CD8-positive, alpha-beta memory T cell (primary cell): ENCODE measurements at places on chromosomes 12 and 14. TPM values are rescaled to one million over a fixed set of nuclear protein-coding genes. Genes with fewer than 3 reads are reported as not detected.

Gene CDC42BPB
- 2.9 TPM for total RNA-seq

Gene CLEC1B
- total RNA-seq, result not detected

Gene KRT2
- not detected for total RNA-seq

Gene SDSL
- total RNA-seq, result 0.24 TPM

Gene PTGER2
- total RNA-seq, result 34.4 TPM

Gene METTL3
- total RNA-seq, result 54.1 TPM

Gene PFKM
- 40.2 TPM for total RNA-seq

- H3K4me3 ChIP-seq, result no peak overlapping the region
- no peak for DNase-seq
- H3K27me3 ChIP-seq, result no peaks in the 10 kb centered on the region
- H3K27ac ChIP-seq, result no peak overlapping the region
Observed at GRCh38 chr12:43812926-43813325, 6.8 kb upstream of the TWF1 start.

GRCh38 chr12:128795530-128796361 is 28.0 kb downstream of the SLC15A4 start:
- no peak for DNase-seq
- peak overlapping the region; percentile 34 for H3K4me3 ChIP-seq
- peaks cover 60% of the 10 kb centered on the region for H3K4me1 ChIP-seq
- H3K27me3 ChIP-seq, result no peaks in the 10 kb centered on the region

GRCh38 chr14:68283378-68284123 is 464.0 kb downstream of the RAD51B start:
- peaks cover 68% of the 10 kb centered on the region for H3K4me1 ChIP-seq
- no peaks in the 10 kb centered on the region for H3K27me3 ChIP-seq
- H3K36me3 ChIP-seq, result no peaks in the 10 kb centered on the region
- DNase-seq, result peak; percentile 42

- peaks cover 24% of the 10 kb centered on the region for H3K36me3 ChIP-seq
- no peaks in the 10 kb centered on the region for H3K4me1 ChIP-seq
- no peak for DNase-seq
- H3K27ac ChIP-seq, result no peak overlapping the region
- no peak overlapping the region for H3K4me3 ChIP-seq
- H3K27me3 ChIP-seq, result no peaks in the 10 kb centered on the region
Observed at GRCh38 chr14:96559571-96559970, 57.4 kb downstream of the PAPOLA start.

DNA sequence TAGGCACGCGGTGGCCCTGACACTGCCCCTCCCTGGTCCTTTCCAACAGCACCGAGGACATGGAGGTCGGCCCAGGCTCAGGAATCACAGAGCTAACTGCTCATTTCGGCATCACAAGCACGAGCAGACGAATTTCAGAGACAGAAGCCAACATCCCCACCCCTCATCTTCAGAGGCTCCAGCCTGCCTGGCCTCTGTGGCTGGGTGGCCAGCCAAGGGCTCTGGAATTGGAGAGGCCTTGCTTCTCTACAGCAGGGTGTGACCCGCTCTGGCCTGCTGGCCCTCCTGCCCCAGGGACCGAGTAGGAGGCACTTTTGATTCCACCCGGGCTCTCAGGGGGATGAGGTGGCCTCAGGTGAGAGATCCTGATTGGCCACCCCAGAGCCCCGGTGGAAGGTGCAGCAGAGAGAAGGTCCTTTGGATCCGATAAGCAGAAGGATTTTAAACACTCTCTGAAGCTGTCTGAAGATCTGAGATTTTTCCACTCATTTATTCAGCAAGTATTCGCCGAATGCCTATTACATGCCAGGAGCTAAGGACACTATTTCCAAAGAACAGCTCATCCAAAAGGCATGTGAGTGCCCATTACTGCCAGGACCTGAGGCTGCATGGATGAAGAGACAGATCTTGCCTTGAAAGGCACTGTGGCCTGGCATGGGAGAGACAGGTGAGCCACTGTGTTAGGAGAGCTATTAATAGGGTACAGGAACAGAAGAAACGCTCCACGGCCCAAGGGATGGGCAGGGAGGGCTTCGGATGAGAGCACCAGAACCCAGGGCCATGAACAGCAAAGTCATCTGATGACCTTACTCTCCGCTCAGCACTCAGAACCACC is 10.2 kb downstream of the BAG5 start:
- H3K4me1 ChIP-seq, result no peaks in the 10 kb centered on the region
- H3K27me3 ChIP-seq, result no peaks in the 10 kb centered on the region
- DNase-seq, result no peak

GRCh38 chr12:44227616-44228015 is 391.7 kb downstream of the TMEM117 start:
- H3K4me1 ChIP-seq, result no peaks in the 10 kb centered on the region
- DNase-seq, result no peak
- no peaks in the 10 kb centered on the region for H3K27me3 ChIP-seq
- H3K4me3 ChIP-seq, result no peak overlapping the region
- H3K27ac ChIP-seq, result no peak overlapping the region

DNA sequence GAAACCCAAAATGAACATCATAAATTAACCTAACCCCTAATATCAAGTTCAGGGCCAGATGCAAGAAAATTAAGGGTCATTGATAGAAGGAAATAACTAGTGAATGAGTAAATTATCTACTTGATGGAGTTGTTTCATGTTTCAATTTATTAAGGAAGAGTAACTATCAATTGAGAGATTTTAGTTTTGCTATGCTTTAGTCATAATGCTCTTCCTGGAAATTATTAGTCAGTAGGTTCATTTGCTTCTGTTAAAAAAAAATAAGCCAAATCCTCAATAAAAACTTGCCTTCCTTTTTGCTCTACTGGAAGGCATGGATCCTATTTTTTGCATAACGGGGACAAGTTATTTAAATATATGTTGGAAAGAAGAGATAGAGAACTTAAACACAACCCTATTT is 59.0 kb upstream of the HIF1A start:
- no peak overlapping the region for H3K27ac ChIP-seq
- no peaks in the 10 kb centered on the region for H3K27me3 ChIP-seq

- no peaks in the 10 kb centered on the region for H3K36me3 ChIP-seq
- DNase-seq, result no peak
- no peaks in the 10 kb centered on the region for H3K4me1 ChIP-seq
- no peak overlapping the region for H3K27ac ChIP-seq
- H3K27me3 ChIP-seq, result no peaks in the 10 kb centered on the region
- H3K4me3 ChIP-seq, result no peak overlapping the region
Observed at GRCh38 chr12:104182621-104183378, 32.8 kb upstream of the TXNRD1 start.

GRCh38 chr14:68497011-68497410 is 295.9 kb downstream of the ZFP36L1 start:
- no peak for DNase-seq
- H3K4me3 ChIP-seq, result no peak overlapping the region
- no peak overlapping the region for H3K27ac ChIP-seq
- no peaks in the 10 kb centered on the region for H3K36me3 ChIP-seq
- peaks cover 41% of the 10 kb centered on the region for H3K4me1 ChIP-seq

DNA sequence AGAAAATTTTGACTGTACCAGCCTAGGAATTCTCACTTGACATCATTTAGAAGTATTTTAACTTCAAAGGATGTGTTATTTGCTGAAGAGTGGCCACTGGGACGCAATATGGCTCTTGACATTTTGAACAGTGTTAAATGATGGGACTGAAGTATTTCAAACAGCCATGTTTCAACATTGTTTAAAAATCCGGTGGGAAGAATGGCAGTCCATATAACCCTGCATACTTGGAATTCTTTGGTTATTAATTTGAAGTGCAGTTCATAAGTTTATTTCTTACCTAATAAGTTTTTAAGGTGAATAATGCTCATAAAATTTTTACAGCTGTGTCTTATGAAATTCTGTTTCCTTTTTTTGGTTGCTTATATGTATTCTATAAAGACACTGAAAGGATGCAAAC is 8.3 kb downstream of the TMTC2 start:
- no peaks in the 10 kb centered on the region for H3K4me1 ChIP-seq
- H3K36me3 ChIP-seq, result no peaks in the 10 kb centered on the region
- H3K27ac ChIP-seq, result no peak overlapping the region
- H3K4me3 ChIP-seq, result no peak overlapping the region

GRCh38 chr12:4526923-4527546 is 11.7 kb upstream of the RAD51AP1 start:
- peaks cover 3% of the 10 kb centered on the region for H3K36me3 ChIP-seq
- H3K27me3 ChIP-seq, result no peaks in the 10 kb centered on the region
- peak; percentile 19 for DNase-seq
- peaks cover 8% of the 10 kb centered on the region for H3K4me1 ChIP-seq
- no peak overlapping the region for H3K4me3 ChIP-seq

GRCh38 chr12:83505586-83505985 is 818.9 kb downstream of the TMTC2 start:
- no peak overlapping the region for H3K4me3 ChIP-seq
- no peaks in the 10 kb centered on the region for H3K36me3 ChIP-seq
- no peaks in the 10 kb centered on the region for H3K4me1 ChIP-seq
- DNase-seq, result no peak

GRCh38 chr14:68539241-68539737 is 253.6 kb downstream of the ZFP36L1 start:
- DNase-seq, result no peak
- no peaks in the 10 kb centered on the region for H3K4me1 ChIP-seq
- no peaks in the 10 kb centered on the region for H3K36me3 ChIP-seq
- no peak overlapping the region for H3K4me3 ChIP-seq
- H3K27me3 ChIP-seq, result no peaks in the 10 kb centered on the region

DNA sequence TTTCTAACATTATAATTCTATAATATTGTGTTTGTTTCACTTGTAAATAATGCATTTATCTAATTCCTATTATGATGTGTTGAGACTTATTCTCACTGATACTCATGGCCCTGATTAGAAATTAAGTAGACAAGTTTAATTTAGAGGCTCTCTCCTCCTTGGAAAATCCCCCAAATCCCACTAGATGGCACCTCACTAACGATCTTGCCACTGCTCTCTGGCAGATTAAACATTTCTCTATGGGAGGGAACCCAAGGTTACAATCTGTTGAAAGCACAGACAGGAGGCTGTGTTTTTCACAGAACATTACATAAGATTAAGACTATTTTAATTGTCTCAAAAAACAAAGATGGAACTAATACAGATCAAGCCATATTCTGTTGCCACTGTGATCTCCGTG is 318.7 kb downstream of the LRFN5 start:
- no peak for DNase-seq
- no peaks in the 10 kb centered on the region for H3K36me3 ChIP-seq
- H3K4me3 ChIP-seq, result no peak overlapping the region

DNA sequence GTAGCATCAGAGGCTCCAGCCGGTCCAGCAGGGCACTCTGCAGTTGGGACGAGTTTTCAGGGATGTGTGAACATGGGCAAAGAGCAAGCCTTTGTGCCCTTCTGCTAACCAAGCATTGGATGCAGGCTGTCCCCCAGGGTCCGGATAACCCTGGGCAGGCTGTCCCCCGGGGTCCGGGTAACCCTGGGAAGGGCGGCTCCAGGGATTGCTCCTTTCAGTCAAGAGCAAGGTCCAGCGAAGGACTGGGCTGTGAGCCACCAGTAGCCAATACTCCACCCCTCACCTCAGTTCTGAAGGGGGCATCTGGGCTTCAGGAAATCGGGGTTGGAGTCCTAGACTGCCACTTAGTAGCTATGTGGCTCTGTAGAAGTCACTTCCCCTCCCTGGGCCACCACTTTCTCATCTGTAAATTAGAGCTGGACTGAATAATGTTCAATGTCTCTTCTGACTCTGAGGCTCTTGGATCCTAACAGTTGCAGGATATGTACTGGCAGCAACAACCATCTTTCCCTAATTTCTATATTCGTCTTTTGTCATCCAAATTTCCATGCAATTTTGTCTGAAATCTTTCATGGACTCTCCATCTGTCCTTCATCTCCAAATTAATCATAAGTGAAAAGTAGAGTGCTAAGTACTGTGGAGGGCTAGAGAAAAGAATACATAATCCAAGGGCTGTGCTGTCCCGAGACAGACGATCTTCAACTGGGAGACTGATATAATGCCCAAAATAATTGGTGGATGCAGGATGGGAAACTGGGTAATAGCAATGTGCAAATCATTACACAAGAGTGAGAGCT is 137.4 kb upstream of the NTF3 start:
- DNase-seq, result no peak
- H3K27me3 ChIP-seq, result no peaks in the 10 kb centered on the region
- H3K36me3 ChIP-seq, result no peaks in the 10 kb centered on the region
- H3K4me3 ChIP-seq, result no peak overlapping the region
- H3K27ac ChIP-seq, result no peak overlapping the region

DNA sequence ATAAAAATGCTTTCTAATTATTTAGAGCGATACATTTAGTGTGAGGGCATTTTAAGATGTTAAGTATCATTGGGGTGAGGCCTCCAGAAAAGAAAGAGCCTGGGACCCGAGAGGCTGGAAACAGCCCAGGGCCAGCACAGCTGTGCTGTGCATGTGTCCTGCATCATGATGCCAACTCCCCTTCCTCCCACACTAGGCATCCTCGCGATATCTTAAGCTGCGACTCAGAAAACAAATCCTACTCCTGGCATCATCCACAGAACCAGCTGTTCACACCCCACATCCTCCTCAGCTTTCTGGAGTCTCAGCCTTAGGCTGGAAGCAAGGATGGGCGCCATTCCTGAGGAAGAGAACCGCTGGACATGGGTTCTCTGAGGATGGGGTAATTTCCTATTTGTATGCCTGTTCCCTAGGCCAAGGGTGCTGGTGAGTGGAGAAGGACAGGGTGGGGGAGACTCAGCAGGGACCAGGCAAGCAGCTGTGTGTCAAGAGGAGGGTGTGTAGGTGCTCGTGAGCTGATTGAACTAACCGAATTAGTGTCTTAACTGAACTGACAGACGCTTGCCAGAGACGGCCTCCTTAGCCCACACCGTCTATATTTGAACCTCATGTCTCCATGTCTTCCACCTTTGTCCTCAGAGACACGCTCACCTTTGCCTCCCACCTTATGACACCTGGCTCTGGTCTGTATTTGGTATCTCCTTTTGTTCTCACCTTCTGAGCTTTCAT is 15.6 kb upstream of the MCRS1 start:
- no peak for DNase-seq
- peaks cover 8% of the 10 kb centered on the region for H3K4me1 ChIP-seq
- no peak overlapping the region for H3K27ac ChIP-seq
- no peaks in the 10 kb centered on the region for H3K27me3 ChIP-seq
- no peak overlapping the region for H3K4me3 ChIP-seq

- H3K4me3 ChIP-seq, result no peak overlapping the region
- H3K36me3 ChIP-seq, result no peaks in the 10 kb centered on the region
- no peak overlapping the region for H3K27ac ChIP-seq
- no peak for DNase-seq
- no peaks in the 10 kb centered on the region for H3K27me3 ChIP-seq
- H3K4me1 ChIP-seq, result peaks cover 25% of the 10 kb centered on the region
Observed at GRCh38 chr12:123152833-123153232, 1.9 kb upstream of the PITPNM2 start.

DNA sequence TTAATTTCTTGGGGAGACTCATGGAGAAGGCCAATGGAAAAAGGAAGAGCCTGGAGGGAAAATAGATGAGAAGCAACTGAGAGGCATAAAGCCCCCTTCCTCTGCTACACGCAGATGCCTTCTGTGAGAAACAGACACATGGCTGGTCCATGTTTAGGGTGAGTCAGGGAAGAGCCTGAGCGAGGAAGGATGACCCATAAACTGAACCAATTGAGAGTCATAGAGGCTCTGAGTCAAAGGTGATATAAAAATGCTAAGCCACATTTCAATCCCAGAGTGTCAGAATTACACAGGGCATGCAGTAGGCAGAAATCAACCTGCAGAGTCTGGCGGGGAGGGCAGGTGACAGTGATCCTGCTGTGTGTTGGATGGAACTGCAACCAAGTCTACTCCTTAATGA is 30.1 kb upstream of the NEDD1 start:
- no peak for DNase-seq
- H3K4me1 ChIP-seq, result no peaks in the 10 kb centered on the region
- no peak overlapping the region for H3K27ac ChIP-seq
- H3K27me3 ChIP-seq, result peaks cover 4% of the 10 kb centered on the region
- H3K36me3 ChIP-seq, result no peaks in the 10 kb centered on the region
